ENCODE measurements at places on chromosomes 7 and 10.

DNA sequence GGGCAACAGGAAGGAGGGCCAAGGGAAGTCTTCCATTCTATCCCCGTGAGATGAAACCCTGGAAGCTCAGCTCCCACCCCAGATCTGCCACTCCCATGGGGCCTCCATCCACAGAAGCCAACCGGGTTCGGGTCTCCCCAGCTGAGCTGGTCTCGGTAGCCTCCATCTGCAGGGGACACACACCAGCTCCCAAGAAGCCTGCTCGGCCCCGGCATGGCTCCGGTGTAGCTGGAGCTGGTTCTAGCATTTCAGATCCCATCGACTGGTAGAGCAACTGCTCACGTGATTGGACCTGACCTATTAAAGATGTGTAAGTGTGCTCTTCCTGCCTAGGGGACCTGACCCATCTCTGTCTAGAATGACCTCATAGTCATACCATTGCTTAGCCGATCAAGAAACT is 138.0 kb downstream of the PRKAG2 start:
- no peak for DNase-seq

GRCh38 chr10:103197174-103197573 is 4.1 kb upstream of the NT5C2 start:
- DNase-seq, result no peak

DNA sequence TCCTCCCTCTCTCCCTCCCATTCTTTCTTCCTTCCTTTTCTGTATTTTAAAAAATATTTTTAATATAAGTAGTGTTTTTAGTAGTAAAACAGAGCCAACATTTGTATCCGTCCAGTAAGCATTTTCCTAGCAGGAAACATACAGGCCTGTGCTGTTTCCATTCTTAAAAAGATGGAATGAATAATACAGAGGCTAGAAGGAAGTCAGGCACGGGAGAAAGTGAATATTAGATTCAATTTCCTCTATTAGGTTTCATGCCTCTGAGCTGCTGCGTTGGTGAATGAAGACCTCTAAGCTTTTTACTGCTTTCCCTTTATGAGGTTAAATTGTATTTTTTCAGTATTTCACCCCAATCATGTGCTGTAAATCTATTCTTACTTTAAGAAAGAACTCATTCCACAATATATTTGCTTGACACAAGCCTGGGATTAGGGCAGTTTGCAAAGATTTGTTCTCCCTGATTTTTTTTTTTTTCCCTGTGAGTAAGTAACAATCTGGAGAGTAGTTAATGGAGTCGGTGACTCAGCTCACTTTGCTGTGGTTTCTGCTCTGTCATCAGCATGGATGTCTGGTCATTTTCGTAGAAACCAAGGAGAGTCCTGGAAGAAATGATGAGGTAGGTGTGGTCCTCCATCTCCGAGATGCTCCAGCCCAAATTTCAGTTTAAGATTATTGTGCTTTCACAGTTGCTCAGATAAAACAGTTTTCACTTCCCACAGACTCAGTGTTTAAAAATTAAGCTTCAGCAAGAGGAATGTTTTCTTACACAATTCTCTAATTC is 76.1 kb upstream of the PITRM1 start:
- no peak for DNase-seq

- no peak for DNase-seq
These were observed 66.9 kb downstream of the NXPH1 start for GRCh38 chr7:8500286-8500685.

- DNase-seq, result no peak
These were observed 610.3 kb downstream of the PTPRN2 start for GRCh38 chr7:157977306-157977705.

GRCh38 chr10:14385596-14386593 is 55.2 kb upstream of the FRMD4A start:
- no peak for DNase-seq

DNA sequence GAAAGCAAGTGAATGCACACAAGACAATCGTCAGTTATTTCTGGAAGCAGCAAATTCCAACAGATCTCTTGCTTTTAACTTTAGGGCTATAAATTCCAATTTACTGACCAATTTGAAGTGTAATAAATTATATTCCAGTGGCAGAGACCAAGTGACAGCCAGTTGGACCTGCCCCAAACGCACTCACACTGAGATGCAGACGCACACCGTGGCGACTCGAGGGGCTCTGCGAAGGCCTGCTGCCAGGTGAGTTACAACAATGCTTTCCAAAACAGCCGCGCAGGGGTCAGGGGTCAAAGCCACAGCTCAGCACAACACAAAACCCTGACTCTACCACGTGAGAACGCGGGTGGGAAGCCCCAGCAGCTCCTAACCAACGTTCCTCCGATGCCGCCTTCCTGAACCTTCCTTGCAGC is 97.4 kb downstream of the ZRANB1 start:
- no peak for DNase-seq

GRCh38 chr7:142711196-142711595 is 38.1 kb upstream of the PRSS1 start:
- DNase-seq, result no peak

DNA sequence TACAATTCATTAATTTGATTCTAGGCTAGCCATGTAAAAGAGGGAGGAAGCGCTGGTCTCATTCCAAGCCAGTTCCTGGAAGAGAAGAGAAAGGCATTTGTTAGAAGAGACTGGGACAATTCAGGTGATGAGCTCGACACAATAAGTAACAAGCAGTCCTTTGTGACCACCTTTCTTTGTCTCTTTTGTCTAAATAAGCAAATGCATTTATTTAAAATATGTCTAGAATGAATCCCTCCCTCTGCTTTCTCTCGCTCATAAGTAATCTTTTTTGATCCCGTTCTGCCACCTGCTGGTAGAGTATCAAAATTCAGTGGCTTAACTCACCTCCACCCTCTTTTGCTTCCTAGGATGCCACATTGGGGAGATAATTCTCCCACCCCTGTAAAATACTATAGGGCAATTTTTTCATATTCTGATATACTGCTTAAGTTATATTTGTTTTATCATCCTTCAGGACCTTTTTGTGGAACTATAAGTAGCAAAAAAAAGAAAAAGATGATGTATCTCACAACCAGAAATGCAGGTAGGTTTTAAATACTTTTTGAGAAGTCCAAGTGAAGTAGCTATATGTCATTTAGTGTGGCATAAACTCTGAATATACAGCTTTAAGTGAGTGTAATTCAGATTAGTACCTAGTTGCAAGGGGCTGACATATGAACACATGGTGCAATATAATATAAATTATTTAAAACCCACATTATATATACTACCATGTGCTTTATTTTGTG is 91.5 kb downstream of the GSDME start:
- peak; percentile 53 for DNase-seq

DNA sequence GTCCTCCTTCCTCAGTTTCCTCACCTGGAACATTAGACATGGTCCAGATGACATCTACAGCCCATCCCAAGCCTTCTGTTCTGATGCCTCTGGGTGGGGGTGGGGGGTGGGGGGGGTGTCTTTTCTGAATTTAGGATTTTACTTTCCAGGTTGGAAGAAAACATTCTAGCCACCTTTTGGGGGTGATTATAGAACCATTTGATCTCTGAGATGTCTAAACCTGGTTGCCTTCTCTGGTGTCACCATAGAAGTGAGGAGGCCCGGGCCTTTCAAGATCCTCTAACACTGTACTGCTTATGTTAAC is 411.0 kb upstream of the ZMIZ1 start:
- no peak for DNase-seq

DNA sequence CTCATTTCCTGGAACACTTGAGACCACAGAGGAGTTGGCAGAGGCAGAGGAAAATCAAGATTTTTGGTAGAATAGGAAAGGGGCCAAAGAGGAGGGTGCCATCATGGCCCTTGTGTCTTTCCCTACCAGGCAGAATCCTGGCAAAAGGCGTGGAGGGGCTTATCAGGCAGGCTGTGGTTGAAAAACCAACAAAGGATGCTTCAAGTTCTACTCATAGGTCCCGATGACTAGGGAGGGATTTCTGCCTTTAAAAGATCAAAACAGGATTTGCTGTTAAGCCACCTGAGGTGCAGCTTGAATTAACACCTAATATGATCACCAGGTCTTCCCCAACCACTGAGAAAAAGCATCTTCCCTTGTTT is 45.7 kb downstream of the BPGM start:
- no peak for DNase-seq

- DNase-seq, result no peak
These were observed 102.4 kb downstream of the PTPN20 start for GRCh38 chr10:47013507-47014154.

- no peak for DNase-seq
These were observed 618.7 kb downstream of the DNAJB6 start for GRCh38 chr7:157955348-157955999.

DNA sequence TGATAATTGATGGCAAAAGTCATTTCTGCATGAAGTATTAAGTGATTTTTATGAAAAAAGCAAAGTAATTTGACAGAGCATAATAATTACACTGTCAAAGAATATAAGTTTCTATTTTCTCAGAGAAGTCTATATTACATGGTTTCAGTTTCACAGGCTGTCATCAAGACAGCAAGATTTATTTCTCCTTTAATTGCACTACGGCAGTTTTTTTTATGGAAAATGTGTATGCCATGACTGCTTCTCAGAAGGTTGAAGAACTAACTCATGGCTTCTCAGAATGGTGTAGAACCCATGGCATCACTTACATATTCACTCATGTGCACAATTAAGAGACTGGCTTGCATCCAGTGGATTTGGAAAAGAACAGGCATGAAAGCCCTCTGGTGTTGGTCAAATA is 870.3 kb upstream of the SORCS1 start:
- DNase-seq, result no peak

- no peak for DNase-seq
These were observed 1.3 kb downstream of the AFAP1L2 start for GRCh38 chr10:114402871-114403540.

- no peak for DNase-seq
These were observed 4.6 kb downstream of the USP54 start for GRCh38 chr10:73586583-73586984.

GRCh38 chr7:44573464-44574286 is at the start of gene DDX56:
Gene DDX56, minus strand, starts transcription at chr7:44573908. Its CDS starts 13 bp downstream, at chr7:44573895.
- DNase-seq, result peak; percentile 70

DNA sequence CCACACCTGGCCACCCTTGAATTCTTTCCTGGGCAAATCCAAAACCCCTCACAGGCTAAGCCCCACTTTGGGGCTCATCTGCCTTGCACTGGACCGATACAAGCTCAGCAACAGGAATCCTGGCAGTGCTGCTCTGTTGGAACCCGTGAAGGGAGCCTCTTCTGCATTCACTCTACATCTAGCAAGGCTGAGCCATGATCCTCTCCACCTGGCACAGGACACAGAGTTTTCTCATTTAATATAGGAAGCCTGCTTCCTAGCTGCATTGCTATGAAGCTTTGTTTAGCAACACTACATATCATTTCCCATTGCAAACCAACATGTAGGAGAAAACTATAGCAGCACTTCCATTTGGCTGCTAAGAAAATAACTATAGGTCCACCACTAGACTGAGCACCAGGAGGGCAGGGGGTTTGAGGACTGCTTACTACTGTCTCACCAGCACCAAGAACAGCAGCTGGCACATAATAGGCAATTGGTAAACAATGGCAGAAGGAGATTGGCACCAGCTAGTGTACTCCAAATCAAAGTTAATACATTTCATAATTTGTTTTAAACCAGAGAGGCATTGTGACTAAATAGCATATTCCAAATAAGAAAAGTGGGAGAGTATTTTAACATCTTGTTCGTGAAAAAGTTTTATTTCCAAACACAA is 56.1 kb downstream of the CPVL start:
- no peak for DNase-seq

- DNase-seq, result no peak
These were observed 24.8 kb upstream of the SHH start for GRCh38 chr7:155837126-155837479.

- no peak for DNase-seq
These were observed 65.2 kb downstream of the GBF1 start for GRCh38 chr10:102310361-102311024.

DNA sequence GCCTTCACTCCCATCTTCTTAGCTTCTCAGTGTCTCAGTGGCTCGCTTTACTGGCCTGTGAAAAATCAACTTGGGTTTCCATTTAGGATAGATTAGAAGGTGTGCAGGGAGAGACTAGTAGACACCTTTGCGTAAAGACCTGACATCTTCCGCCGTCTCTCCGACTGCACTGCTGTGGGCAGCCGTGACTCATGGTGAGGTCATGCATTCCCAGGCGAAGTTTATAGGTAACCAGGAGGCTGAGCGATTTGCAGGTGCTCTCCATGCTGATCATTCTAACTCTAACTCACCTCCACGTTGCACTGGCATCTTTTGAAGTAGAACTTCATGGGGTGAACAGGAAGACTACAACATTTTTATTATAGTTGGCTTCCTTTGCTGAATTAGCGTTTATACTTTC is 68.0 kb upstream of the ZNF438 start:
- no peak for DNase-seq

DNA sequence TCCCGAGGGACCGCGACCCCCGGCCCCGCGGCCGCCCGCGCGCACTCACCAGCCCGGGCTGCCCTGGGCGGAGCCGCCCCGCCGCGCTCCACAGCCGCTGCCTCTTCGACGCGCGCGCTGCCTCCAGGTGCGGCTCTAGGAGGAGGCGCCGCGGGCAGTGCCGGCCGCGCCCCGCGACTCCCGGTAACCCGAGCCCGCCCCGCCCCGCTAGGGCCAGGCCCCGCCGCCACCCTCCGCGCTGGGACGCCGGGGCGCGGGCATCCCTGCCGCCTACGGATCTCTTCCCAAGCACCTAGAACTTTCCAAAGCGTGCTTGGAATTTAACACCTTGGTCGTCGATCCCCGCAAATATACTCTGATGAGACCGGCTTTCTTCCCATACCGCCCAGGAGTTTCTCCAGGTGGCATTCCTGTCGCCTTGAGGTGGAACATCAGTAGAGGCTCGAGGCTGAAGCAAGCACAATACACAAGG is at the start of gene SLC26A5:
TSS of gene SLC26A5 (minus strand) at position 159 of the 472 bp plus-strand sequence. CDS start 24,693 bp downstream, outside the sequence.
- DNase-seq, result peak; percentile 13

- no peak for DNase-seq
These were observed 61.2 kb downstream of the OAT start for GRCh38 chr10:124357561-124357885.

All from memory B cell (primary cell).